ENCODE measurements at places on chromosomes 4 and X.

GRCh38 chr4:48065587-48066052, 49.0 kb downstream of the NIPAL1 start:
- DNase-seq, result no peak

DNA sequence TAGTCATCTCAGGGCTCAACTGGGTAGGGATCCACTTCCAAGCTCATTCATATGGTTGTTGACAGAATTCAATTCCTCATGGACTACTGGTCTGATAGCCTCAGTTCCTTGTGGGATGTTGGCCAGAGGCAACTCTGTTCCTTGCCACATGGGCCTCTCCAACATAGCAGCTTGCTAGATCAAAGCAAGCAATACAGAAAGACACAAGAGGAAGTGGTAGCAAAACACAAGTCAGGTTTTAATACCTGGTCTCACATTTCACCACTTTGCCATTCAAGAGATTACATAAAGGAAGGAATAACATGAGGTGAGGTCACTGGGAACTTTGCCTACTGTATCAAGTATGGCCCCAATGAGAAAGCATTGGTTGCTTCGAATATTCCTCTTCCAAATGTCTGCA, 79.2 kb downstream of the PRSS12 start:
- DNase-seq, result no peak

- no peak for DNase-seq
Measured at GRCh38 chr4:17635056-17635455, 20.6 kb downstream of the MED28 start.

GRCh38 chr4:73433140-73433539, 2.9 kb upstream of the AFP start:
- no peak for DNase-seq

- no peak for DNase-seq
Measured at GRCh38 chr4:5893004-5893580, at the start of gene CRMP1. Gene CRMP1 (minus strand): TSS chr4:5893086. CDS start chr4:5892969, 117 bp downstream.

- DNase-seq, result no peak
Measured at GRCh38 chr4:44616621-44617020, 34.8 kb downstream of the YIPF7 start.

GRCh38 chr4:89248879-89249281, 58.7 kb downstream of the GPRIN3 start:
- no peak for DNase-seq

DNA sequence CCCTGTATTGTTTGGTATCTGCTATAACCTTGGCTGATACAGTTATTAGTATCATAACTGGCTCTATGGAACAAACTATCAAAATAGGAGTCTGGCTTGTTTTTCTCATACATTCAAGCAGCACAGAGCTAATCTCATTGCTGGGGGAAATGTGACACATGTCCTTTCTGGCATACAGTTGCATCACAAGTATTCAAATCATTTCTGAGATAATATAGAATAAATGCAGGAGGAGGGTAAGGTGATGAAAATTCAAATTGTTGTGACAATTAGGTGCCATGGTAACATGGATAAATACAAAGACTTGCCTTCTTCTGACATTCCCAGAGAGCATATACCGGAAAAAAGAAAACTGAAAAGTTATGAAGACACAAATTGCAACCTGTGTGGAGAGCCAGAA, 2706.8 kb downstream of the ARAP2 start:
- no peak for DNase-seq

DNA sequence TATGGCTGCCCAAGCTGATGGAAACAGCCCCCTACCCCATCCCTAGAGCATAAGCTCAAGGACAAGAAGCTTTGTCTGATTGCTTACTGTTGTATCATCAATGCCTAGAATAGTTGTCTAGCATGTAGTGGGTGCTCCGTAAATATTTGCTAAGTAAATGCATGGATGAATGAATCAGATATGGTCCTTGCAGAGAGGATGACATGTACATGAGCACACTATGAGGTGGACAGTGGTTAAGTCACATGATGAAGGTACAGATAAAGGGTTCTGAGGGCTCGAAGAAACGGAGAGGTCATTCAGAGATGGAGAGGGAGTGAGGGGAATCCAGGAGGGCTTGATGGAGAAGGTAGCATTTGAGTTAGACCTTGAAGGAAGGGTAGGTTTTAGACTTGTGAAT, 214.2 kb downstream of the RBMX2 start:
- no peak for DNase-seq

GRCh38 chrX:45823536-45823935, 622.9 kb upstream of the DIPK2B start:
- no peak for DNase-seq
